ENCODE measurements at places on chromosomes 6 and 20. TPM values are rescaled to one million over a fixed set of nuclear protein-coding genes. Genes with fewer than 3 reads are reported as not detected.

DNA sequence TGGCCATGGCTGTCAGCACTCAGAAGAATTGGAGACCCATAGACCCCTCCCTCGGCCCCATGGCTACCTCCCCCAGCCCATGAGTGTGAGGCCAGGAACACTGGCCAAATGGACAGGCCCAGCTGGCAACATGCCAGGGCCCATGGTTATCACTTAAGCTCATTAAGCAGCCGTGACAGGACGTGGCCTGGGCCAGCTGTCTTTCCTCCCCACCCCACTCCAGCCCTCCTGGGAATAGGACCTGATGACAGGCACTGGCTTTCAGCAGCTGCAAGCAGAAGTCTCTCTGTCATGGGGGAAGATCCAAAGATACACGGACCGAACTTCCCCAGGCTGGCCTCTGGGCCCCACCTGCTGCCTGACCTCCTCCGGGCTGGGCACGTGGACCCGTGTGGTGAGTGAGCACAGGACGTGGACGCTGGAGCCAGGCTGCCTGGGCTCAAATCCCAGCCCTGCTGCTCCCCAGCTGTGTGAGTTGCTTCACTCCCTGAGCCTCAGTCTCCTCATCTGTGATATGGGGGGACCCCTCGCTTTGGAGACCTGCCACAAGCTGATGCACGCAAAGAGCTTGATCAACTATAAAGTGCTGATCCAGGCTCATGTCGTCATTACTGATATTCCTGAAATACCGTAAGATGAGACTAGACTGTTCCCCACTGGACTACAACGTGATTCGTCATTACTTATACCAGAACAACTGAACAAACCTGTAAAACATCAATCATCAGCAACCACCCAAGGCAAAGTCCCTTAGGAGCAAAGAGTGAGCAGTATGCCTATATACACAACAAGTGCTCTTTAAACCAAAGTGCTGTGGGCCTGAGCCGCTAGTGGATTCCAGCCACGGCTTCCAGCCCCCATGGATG, 22.0 kb upstream of the VSTM2L start:
- H3K36me3 ChIP-seq, result no peaks in the 10 kb centered on the region
- no peak for DNase-seq
- H3K4me1 ChIP-seq, result no peaks in the 10 kb centered on the region
- H3K27me3 ChIP-seq, result no peaks in the 10 kb centered on the region
- no peak overlapping the region for H3K27ac ChIP-seq
- H3K4me3 ChIP-seq, result no peak overlapping the region

DNA sequence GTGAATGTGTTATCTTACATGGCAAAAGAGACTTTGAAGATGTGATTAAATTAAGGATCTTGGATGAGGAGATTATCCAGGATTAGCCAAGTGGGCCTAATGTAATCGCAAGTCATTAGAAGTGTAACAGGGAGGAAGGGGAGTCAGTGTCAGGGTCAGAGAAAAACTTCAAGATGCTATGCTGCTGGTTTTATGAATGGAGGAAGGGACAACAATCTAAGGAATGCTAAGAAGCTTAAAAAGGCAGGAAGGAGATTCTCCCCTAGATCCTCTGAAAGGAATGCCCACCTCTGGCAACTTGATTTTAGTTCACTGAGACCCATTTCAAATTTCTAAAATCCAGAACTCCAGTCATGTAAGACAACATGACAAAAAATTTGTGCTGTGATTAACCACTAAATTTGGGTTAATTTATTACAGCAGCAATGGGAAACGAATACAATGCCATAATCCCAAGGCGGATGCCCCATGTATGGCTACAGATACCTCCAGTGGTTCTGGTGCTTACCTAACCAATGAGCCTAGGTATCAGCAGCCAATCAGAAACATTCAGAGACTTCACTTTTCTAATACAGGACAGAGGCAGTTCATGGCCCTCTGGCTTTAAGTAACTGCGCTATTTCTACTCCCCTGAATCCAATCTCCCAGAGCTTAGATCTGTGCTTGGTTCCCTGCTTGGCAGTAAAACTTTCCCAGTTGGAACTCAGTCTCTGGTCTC, 3.6 kb upstream of the TAAR8 start:
- DNase-seq, result no peak
- no peaks in the 10 kb centered on the region for H3K4me1 ChIP-seq
- H3K27ac ChIP-seq, result no peak overlapping the region
- no peaks in the 10 kb centered on the region for H3K36me3 ChIP-seq
- no peak overlapping the region for H3K4me3 ChIP-seq
- no peaks in the 10 kb centered on the region for H3K27me3 ChIP-seq

- H3K27me3 ChIP-seq, result no peaks in the 10 kb centered on the region
- no peak overlapping the region for H3K27ac ChIP-seq
- DNase-seq, result no peak
- no peaks in the 10 kb centered on the region for H3K36me3 ChIP-seq
Observed at GRCh38 chr6:137690034-137690433, 177.0 kb upstream of the TNFAIP3 start.

- H3K36me3 ChIP-seq, result no peaks in the 10 kb centered on the region
- no peaks in the 10 kb centered on the region for H3K27me3 ChIP-seq
- no peak for DNase-seq
- no peak overlapping the region for H3K27ac ChIP-seq
Observed at GRCh38 chr6:163338671-163339405, 75.7 kb upstream of the QKI start.

DNA sequence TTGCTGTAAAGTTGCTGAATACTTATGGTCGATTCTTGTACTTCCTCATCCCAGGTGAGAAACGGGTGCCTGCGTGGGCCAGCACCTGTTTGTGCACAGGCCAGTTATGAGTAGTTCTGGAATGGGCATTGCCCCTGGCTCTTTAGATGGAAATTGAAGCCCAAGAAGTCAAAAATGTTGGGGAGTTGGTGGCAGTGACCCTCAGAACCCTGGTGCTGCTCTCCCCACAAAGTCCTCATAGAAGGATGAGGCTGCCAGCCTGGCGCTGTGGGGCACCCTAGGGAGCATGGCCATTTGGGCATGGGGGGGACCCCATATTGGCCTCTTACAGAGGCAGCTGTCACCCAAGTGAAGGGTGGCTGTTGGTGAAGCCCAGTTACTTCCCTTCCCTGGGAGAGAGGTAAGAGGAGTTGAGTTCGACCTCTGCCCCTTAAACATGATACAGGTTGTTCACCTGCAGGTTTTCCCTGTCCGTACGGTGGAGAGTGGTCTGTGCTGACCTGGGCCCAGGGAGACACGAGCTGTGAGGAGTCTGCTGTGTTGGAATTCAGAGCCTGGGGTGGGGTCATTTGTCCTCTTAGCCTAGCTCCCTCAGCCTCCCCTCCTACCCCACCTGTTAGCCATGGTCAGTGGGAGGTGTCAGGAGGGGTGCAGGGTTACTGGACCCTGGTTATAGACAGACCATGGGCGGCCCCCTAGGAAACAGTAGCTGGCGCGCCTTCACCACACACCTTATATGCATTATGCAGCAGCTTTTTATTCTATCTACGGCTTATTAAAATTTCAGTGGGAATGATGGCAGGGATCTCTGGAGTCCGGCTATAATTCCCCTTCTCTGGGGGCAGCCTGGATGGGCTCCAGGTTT, 4.9 kb downstream of the HMGA1 start:
- peak overlapping the region; percentile 69 for H3K4me3 ChIP-seq
- H3K4me1 ChIP-seq, result peaks cover 81% of the 10 kb centered on the region
- DNase-seq, result no peak
- H3K27ac ChIP-seq, result peak overlapping the region; percentile 95

DNA sequence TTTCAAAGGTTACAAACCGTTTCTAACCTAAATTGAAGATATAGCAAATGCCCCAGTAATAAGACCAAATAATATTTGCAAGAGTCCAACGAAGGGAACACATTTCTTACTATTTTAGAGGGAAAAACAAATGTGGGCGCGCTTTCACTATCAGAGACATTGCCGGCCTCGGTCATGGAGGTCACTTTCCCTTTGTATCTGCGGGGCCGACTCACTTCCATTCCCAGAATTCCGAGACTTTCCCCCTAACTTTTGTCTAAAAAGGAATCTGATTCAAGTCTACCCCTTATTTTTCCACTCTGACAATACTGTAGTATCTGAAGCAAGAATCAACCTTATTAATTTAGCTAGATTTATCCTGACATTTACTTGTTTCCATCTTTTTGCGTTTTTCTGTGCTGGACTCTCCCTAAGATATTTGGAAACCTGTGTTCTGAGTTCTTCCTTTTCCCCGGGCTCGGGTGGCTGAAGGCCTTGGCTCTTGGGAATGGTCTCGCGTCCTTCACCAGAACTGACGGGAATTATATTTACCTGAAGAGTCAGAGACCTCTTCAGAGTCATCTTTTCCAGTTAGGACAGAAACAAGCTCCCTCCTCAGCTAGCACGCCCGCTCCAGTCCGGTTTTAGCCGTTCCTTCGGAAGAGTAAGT, 71.8 kb upstream of the ZNF184 start:
- no peaks in the 10 kb centered on the region for H3K36me3 ChIP-seq
- DNase-seq, result no peak
- peak overlapping the region; percentile 9 for H3K27ac ChIP-seq

DNA sequence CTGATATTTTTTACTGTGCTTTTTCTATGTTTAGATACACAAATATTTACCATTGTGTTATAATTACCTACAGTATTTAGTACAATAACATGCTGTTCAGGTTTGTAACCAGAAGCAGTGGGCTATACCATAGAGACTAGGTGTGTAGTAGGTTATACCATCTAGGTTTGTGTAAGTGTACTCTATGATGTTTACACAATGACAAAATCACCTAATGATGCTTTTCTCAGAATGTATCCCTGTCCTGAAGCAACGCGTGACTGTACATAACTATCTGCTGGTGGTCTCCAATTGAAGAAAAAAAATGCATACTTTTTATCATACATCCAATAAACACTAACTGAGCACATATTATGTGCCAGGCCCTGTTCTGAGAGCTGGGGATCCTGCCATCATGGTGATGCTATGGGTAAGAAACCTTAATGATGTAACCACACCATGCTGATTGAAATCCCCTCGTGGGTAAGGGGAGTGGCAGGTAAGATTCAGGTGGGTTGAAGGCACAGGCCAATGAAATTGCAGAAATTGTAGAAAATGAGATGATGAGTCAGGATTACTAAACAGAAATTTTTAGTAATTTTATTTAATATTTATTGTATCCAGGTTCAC, 76.8 kb downstream of the FYN start:
- no peaks in the 10 kb centered on the region for H3K4me1 ChIP-seq
- no peak overlapping the region for H3K4me3 ChIP-seq
- DNase-seq, result no peak
- no peaks in the 10 kb centered on the region for H3K36me3 ChIP-seq

GRCh38 chr6:340991-341827, 48.9 kb downstream of the DUSP22 start:
- no peaks in the 10 kb centered on the region for H3K4me1 ChIP-seq
- DNase-seq, result no peak
- no peak overlapping the region for H3K27ac ChIP-seq
- H3K36me3 ChIP-seq, result no peaks in the 10 kb centered on the region

DNA sequence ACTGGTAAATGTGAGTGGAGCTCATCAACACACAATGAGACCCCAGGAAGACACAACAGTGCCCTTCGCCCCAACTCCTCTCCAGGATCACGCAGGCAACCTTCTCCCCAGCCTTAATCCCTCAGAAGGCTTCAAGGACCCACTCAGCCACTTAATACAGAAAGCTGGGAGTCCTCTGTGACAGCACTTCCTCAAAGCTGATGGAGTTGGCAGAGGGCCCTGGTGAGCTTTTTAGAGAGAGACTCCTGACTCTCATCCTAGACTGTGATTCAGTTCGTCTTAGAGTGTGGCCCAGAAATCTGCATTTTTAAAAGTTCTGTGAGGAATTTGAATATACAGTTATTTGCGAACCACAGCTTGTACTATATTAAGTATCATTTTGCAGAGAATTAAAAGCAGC, 187.7 kb downstream of the UST start:
- no peak overlapping the region for H3K27ac ChIP-seq
- H3K4me3 ChIP-seq, result no peak overlapping the region
- H3K27me3 ChIP-seq, result no peaks in the 10 kb centered on the region
- DNase-seq, result no peak
- H3K4me1 ChIP-seq, result no peaks in the 10 kb centered on the region

- no peak overlapping the region for H3K4me3 ChIP-seq
- H3K36me3 ChIP-seq, result peaks cover 8% of the 10 kb centered on the region
- DNase-seq, result no peak
- H3K4me1 ChIP-seq, result peaks cover 23% of the 10 kb centered on the region
- H3K27me3 ChIP-seq, result no peaks in the 10 kb centered on the region
Observed at GRCh38 chr6:30493643-30494250, 4.4 kb downstream of the HLA-E start.

DNA sequence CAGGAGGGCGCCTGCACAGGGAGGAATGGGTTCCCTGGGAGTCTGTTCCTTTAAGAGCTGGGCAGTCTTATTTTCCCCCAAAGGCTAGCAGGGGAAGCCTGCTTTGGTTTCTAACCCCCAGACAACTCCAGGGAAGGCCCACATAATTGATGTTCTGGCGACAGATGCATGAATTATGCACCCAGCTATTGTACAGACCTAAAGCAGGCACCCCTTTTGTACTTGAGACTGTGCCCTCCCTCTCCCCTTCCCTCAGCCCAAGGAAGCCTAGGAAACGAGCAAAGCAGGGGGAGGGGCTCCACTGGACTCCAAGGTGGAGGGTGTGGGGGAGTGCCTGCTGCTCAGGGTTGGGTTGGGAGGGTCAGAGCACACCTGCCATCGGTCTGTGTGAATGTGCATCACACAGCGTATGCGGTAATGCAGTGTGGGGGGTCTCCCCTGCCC, 102.1 kb downstream of the KCNB1 start:
- peaks cover 22% of the 10 kb centered on the region for H3K4me1 ChIP-seq
- no peaks in the 10 kb centered on the region for H3K27me3 ChIP-seq
- DNase-seq, result no peak
- H3K27ac ChIP-seq, result no peak overlapping the region

- no peaks in the 10 kb centered on the region for H3K36me3 ChIP-seq
- DNase-seq, result no peak
- H3K27me3 ChIP-seq, result no peaks in the 10 kb centered on the region
- H3K4me1 ChIP-seq, result peaks cover 28% of the 10 kb centered on the region
- peak overlapping the region; percentile 89 for H3K4me3 ChIP-seq
Observed at GRCh38 chr20:24991897-24992486, 559 bp downstream of the APMAP start.

DNA sequence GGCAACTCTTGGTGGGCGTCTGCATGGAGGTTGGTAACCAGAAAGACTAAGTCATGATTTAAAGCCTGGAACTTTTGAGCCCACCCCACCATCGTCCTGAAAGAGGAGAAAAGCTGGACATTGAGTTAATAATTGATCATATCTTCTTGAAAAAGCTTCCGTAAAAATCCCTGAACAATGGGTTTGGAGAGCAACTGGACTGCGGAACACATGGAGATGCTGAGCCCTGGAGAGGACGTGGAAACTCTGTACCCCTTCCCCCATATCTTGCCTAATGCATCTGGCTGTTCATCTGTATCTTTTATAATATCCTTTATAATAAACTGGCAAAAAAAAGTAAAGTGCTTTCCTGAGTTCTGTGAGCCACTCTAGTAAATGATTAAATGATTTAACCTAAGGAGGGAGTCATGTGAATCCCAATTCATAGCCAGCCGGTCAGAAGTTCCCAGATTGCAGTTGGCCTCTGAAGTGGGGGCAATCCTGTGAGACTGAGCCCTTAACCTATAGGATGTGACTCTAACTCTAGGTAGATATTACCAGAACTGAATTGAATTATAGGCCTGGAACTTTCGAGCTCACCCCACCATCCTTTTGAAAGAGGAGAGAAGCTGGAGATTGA, 26.5 kb upstream of the LGSN start:
- H3K4me1 ChIP-seq, result peaks cover 32% of the 10 kb centered on the region
- no peak for DNase-seq

- no peak for DNase-seq
- no peak overlapping the region for H3K4me3 ChIP-seq
- no peaks in the 10 kb centered on the region for H3K27me3 ChIP-seq
- H3K36me3 ChIP-seq, result no peaks in the 10 kb centered on the region
- H3K27ac ChIP-seq, result no peak overlapping the region
- H3K4me1 ChIP-seq, result no peaks in the 10 kb centered on the region
Observed at GRCh38 chr6:107590378-107590777, 100.5 kb downstream of the SOBP start.

HIVEP1 gene
- total RNA-seq, result 11.2 TPM

IER3 gene
- 952 TPM for total RNA-seq

TUBB1 gene
- total RNA-seq, result not detected

ACAT2 gene
- total RNA-seq, result 41.6 TPM
